Mammary epithelial cell (primary cell): ENCODE measurements at places on chromosomes 12 and 14. TPM values are rescaled to one million over a fixed set of nuclear protein-coding genes. Genes with fewer than 3 reads are reported as not detected.

The RNFT2 gene
- total RNA-seq = 1.3 and 2.0 TPM in 2 replicates

The BATF gene
- not detected in 2 replicates for total RNA-seq

The CCDC38 gene
- total RNA-seq = 0.16 TPM in 1 of 2 replicates, not detected in the other

The RASSF9 gene
- 13.5 TPM for total RNA-seq

The DHRS7 gene
- 85.0 and 138 TPM in 2 replicates for total RNA-seq

The NOC4L gene
- 17.5 TPM for total RNA-seq

The CLEC4E gene
- not detected in 2 replicates for total RNA-seq

The TECPR2 gene
- 27.5 TPM for total RNA-seq

The AVPR1A gene
- total RNA-seq = not detected in 2 replicates

The PIWIL1 gene
- total RNA-seq = not detected

The MUCL1 gene
- total RNA-seq = not detected in 2 replicates

The PLEKHD1 gene
- total RNA-seq = not detected

The WNT1 gene
- total RNA-seq = not detected

The KANSL2 gene
- 36.0 and 36.1 TPM in 2 replicates for total RNA-seq

The AKAP5 gene
- 0.21 and 0.28 TPM in 2 replicates for total RNA-seq

The POTEG gene
- not detected in 2 replicates for total RNA-seq

The TMEM119 gene
- total RNA-seq = 1.0 TPM

The FAM90A1 gene
- not detected in 2 replicates for total RNA-seq

The ARID4A gene
- total RNA-seq = 4.2 TPM

The HOXC4 gene
- 0.83 TPM for total RNA-seq

The NRIP2 gene
- not detected in 2 replicates for total RNA-seq

The CD69 gene
- total RNA-seq = not detected in 2 replicates

The KCNC2 gene
- total RNA-seq = not detected

The TAS2R9 gene
- not detected for total RNA-seq

The SLC17A8 gene
- not detected for total RNA-seq

The BDKRB1 gene
- total RNA-seq = 0.17 TPM

The ITGA7 gene
- 0.33 TPM for total RNA-seq
